Renal cortical epithelial cell (primary cell): ENCODE measurements at places on chromosomes 5 and 9. TPM values are rescaled to one million over a fixed set of nuclear protein-coding genes. Genes with fewer than 3 reads are reported as not detected.

The GRM6 gene
- total RNA-seq = not detected in 2 replicates

The ADRB2 gene
- 2.7 and 7.6 TPM in 2 replicates for total RNA-seq

The POU5F2 gene
- total RNA-seq = 0.17 and 1.4 TPM in 2 replicates

DNA sequence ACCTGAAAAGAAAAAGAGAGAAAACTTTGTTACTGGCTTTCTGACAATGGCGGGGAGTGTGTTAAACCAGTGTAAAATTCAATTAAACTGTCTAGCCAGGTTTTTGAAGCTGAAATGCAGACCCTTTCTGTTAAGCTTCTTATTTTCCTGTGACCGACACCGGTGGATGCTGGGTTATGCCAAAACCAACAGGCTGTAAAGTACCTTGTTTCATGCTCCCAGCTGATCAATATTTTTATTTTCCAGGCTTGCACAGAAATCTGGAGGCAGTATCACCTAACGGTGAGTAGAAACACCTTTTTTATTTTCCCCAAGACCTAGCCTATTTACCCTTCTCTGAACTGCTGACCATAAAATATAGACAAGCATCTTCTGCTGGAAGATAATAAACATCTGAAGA is 94.9 kb upstream of the GRHPR start:
- DNase-seq = no peak

DNA sequence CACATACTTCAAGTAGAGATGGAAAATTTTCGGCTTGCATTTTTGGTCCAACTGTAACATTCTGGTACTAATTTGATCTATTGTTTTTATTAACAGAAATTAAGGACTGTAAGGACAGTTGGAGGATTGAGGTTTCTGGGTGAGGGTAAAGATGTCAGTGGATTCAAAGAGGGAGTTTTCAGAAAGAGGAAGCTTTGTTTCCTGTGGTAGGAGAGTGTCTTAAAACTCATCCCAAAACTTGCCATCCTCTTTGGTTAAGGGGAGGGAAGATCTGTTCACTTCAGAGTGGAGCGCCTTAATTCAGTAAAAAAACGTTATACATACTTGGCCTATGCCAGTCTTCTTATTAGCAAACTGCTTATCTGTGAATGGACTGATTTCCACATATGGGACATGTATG is 13.8 kb downstream of the CNTRL start:
- no peak for DNase-seq

The UBLCP1 gene
- total RNA-seq = 22.2 and 25.3 TPM in 2 replicates

The PTGS1 gene
- total RNA-seq = 1.9 and 2.4 TPM in 2 replicates

The RAI14 gene
- 174 and 209 TPM in 2 replicates for total RNA-seq
